LHCN-M2 (cell line): ENCODE measurements at places on chromosomes 5 and 9. TPM values are rescaled to one million over a fixed set of nuclear protein-coding genes. Genes with fewer than 3 reads are reported as not detected.
A peak's percentile ranks its signal among the peaks of the same experiment; 100 is the strongest.

DNA sequence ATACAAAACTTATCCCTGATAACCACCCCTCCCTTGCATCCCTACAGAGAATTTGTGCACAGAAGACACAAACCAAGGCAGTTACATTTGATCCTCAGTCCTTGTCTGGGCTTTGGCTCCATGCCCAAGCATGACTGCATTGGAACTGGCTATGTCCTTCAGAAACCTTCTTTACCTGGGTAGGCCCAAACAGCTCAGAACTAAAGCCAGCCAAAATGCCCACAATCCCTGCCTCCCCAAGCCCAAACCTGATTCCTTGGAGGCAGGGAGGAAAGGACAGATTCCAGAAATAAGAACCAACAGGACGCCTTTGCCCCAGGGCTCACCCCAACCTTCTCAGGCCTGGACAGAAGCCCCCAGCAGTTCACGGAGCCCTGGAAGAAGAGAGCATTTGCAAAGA is 8.2 kb downstream of the IL17B start:
- DNase-seq, result no peak

DNA sequence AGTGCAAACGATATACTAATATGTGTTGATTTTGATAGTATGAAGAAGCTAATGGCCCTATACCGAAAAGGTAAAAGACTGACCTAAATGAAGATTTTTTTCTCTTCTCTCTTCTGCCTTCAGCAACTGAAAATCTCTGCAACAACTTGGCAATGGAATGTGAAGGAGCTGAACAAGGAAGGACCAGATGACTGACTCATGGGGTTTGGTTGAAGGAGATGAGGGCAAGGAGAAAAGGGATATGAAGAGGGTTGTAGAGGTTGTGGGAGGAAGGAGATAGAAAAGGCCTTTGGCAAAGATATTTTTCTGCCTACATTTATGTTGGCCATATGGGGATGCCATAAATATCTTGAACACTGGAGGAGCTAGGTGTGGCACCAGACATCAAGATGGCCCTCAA is 129.7 kb upstream of the CHD1 start:
- no peak for DNase-seq

GRCh38 chr9:126151031-126151685 is 175.5 kb upstream of the MVB12B start:
- no peak for DNase-seq

The RANBP17 gene
- total RNA-seq, result 0.86 and 4.6 TPM in 2 replicates

The FSTL4 gene
- 0.26 and 0.40 TPM in 2 replicates for total RNA-seq

The S1PR3 gene
- total RNA-seq, result 3.2 and 3.5 TPM in 2 replicates

DNA sequence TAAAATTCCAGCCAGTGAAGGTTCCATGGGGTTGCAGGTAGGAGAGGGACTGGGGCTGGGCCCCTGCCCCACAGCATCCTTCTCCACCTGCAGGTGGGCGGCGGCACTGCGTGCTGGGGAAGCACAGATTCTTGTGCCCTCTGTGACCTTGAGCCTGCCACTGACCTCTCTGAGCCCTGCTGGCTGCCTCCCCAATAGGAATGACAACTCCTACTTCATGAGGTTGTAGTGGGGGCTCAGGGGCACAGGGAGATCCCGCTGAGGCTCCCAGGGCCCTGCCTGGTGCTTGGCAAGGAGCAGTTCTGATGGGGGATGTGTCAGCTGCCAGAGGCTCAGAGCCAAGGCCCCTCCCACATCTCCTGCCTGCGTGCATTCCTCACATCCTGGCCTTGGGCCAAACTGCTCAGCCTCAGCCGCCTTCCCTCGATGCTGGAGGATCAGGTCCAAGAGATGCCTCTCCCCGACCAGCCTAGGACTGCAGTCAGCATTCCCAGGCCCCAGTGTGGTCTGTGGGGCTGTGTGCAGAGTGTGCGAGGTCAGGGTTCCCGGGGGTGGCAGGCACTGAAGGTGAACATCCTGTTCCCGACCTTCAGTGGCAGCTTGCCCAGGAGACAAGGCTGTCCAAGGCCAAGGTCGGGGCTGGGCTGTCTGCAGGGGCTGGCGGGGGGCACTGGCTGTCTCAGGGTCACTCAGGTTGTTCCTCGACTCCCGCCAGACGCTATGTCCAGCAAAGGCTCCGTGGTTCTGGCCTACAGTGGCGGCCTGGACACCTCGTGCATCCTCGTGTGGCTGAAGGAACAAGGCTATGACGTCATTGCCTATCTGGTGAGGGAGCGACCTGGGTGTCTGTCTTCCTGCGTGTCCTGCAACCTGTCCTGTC is 7.0 kb downstream of the ASS1 start:
- DNase-seq, result peak; percentile 87

The ZSWIM6 gene
- 10.0 and 12.1 TPM in 2 replicates for total RNA-seq

- peak; percentile 67 for DNase-seq
Measured at GRCh38 chr9:114413861-114414301, 26.1 kb upstream of the AKNA start.

The TPPP gene
- total RNA-seq, result 0.06 TPM in 1 of 2 replicates, not detected in the other

DNA sequence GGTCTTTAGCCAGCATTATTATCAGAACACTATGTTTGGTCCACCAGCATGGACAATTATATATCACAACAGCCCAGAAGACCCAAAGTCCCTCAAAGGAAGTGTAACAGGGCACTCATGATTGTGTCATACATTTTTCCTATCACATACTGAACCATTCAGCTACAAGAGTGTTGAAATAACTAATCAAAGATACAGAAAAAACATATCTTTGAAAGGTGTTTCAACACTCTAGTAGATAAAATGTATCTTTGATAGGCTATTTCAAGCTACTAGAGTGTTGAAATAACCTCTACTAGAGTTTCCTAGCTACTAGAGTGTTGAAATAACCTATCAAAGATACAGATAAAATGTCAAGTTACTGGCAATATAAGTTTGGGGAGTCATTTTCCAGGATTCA is 545.0 kb downstream of the PRR16 start:
- DNase-seq, result no peak

DNA sequence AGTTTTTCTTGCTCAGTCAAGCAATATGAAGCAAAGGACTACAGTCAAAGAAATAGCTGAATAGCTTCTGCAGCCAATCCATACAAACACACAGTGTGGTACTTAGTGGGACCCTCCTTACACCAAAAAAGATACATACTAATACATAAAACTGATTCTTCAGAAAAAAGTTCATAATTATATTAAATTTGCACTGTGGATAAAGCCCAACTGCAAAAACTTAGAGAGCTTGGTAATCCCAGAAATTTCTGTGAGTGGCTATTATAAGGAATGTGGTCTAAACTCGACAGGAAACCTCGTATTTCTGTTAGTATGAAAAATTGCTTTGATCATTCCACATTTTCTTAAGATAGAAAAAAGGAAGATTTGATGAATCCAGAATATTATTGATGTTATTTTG is 245.4 kb downstream of the FBXL17 start:
- DNase-seq, result no peak

The PCA3 gene
- total RNA-seq, result 0.29 TPM in 1 of 2 replicates, not detected in the other

DNA sequence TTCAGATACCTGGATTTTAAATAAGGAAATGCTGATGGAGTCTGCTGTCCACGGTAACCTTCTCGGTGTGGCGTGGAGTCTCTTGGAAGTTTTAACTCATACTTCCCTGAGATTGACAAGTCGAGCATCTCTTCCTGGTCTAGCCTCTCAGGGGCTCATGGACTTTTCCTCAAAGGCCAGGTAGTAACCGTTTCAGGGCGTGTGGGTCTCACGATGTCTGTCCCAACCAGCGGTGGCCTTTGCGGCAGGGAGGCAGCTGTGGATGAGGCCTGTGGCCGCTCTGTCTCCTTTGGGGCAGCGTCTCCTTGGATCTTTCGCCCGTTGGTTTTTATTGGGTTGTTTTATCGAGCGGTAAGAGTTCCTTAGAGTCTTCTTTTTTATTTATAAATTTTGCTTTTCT is 32.8 kb downstream of the CEP72 start:
- no peak for DNase-seq
